ENCODE measurements at places on chromosomes 1 and 21. TPM values are rescaled to one million over a fixed set of nuclear protein-coding genes. Genes with fewer than 3 reads are reported as not detected.
A peak's percentile ranks its signal among the peaks of the same experiment; 100 is the strongest.

DNA sequence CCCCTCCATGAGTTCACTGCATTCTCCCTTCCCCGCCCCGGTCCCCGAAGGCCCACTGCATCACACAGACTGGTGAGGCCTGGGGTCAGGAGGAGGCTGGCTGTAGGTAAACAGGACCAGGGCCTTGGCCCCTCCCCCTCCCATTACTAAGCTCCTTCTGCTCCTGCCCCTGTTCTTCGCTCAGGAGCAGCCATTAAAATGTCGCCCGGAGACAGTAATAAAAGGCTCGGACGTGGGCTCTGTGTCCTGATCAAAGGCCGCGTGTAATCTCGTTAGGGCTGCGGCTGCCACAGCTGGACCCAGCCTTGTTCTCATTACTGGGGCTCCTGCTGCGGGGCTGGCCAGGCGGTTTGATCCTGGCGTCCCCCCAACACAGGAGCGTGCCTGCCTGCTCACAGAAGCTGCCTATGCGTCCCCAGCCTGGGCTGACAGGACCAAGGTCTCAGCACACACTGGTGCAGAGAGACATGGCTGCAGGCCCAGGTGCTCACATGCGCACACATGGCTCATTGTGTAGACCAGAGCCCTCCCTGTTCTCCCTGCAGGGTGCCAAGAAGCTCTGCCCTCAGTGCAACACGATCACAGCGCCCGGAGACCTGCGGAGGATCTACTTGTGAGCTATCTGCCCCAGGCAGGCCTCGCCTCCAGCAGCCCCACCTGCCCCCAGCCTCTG, 24.0 kb downstream of the TMEM53 start:
- no peak overlapping the region for H3K4me3 ChIP-seq
- H3K27me3 ChIP-seq = no peaks in the 10 kb centered on the region
- no peak for DNase-seq

DNA sequence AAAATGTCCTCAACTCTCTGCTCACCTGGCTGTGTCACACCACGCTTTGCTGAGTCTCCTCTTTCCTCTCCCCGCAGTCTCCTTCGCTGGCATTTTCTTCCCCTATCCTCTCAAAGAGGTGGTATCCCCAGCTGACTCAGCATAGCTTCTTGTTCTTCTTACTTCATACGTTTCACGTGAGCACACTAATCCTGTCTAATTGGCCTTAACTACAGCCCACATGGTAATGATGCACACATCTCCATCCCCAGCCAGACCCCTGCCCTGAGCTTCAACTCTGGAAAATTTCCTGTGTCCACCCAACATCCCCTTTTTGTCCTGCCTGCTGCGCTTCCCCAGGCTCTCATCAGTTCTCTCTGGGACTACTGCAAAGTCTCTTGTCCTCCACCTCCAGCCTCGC, 169.8 kb downstream of the TTLL7 start:
- H3K27ac ChIP-seq = no peak overlapping the region
- peaks cover 3% of the 10 kb centered on the region for H3K4me1 ChIP-seq
- H3K36me3 ChIP-seq = peaks cover 2% of the 10 kb centered on the region
- no peaks in the 10 kb centered on the region for H3K27me3 ChIP-seq
- no peak overlapping the region for H3K4me3 ChIP-seq

DNA sequence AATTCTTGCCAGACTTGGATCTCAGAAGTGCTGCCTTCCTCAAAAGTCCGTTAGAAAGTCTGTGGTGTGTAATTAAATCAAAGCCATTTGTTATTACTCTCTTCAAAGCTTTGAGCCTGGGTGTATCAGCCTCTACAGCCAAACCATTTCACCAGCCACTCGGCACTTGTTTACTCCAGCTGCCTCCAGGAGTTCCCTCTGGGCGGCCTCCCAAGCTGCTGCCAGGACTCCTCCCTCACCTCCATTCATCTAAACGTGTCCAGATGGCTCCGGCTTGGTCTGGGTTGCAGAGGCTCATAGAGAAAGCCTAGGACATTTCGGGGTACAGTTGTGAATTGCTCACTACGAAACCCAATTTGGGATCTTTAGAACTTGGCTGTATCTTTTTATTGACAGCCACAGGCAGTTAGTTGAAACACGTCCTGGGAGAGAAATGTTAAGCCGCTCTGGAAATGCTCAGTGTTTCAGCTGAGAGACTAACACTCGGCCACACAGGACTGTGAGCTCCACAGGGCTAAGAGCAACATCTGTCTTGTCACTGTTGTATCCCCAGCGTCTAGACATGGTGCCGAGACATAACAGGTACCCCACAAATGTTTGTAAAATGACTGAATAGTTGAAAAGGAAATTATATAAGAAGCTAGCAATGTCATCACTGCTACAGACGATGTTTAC, 116.9 kb upstream of the NGF start:
- no peak overlapping the region for H3K4me3 ChIP-seq
- no peak overlapping the region for H3K27ac ChIP-seq
- H3K4me1 ChIP-seq = no peaks in the 10 kb centered on the region
- H3K27me3 ChIP-seq = no peaks in the 10 kb centered on the region

DNA sequence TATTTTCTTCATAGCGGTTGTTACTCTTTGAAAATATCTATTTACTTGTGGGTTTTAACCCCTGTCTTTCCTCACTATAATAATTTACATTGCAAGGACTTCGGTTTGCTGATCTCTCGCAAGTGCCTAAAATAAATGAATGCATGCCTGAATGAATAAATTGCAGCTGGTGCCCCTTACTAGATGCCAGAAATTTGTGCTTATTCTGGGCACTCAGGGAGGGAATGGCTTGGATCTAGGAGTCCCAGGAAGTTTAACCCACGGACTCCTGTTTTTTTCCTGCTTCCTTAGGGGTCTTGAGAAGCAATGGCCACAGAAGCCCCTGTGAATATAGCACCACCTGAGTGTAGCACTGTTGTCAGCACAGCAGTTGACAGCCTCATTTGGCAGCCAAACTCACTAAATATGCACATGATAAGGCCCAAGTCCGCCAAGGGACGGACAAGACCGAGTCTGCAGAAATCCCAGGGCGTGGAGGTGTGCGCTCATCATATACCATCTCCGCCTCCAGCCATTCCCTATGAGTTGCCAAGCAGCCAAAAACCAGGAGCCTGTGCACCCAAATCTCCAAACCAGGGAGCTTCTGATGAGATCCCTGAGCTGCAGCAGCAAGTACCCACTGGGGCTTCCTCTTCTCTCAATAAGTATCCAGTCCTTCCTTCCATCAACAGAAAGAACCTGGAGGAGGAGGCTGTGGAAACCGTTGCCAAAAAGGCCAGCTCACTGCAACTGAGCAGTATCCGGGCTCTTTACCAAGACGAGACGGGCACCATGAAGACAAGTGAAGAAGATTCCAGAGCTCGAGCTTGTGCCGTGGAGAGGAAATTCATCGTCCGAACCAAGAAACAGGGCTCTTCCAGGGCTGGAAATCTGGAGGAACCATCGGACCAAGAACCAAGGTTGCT, 4.2 kb upstream of the PLA2G2C start:
- no peak overlapping the region for H3K27ac ChIP-seq
- peaks cover 10% of the 10 kb centered on the region for H3K27me3 ChIP-seq
- no peaks in the 10 kb centered on the region for H3K36me3 ChIP-seq
- H3K4me1 ChIP-seq = peaks cover 23% of the 10 kb centered on the region
- H3K4me3 ChIP-seq = no peak overlapping the region
- DNase-seq = no peak

DNA sequence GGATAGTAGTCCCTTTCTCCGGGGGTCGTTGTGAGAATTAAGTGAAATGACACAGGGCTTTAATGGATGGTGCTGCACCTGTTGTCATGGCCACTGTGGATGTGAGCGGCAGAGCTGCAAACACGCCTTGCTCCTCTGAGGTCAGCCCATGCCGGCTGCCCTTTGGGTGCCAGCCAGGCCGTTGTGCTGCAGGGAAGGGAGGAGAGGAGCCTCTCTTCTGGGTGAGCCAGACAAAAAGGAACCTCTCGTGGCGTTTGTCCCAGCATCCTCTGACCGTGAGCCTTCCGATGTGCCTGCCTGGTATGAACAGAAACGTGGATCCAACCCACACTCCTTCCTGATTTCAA, 383.0 kb upstream of the VAMP3 start:
- no peak for DNase-seq
- H3K4me1 ChIP-seq = no peaks in the 10 kb centered on the region

GRCh38 chr1:104987210-104987609, 1237.5 kb downstream of the AMY1C start:
- no peaks in the 10 kb centered on the region for H3K27me3 ChIP-seq
- H3K36me3 ChIP-seq = no peaks in the 10 kb centered on the region
- H3K4me1 ChIP-seq = no peaks in the 10 kb centered on the region
- H3K4me3 ChIP-seq = no peak overlapping the region
- H3K27ac ChIP-seq = no peak overlapping the region
- DNase-seq = no peak

GRCh38 chr21:36640174-36640720, 58.7 kb upstream of the SIM2 start:
- H3K27me3 ChIP-seq = peaks cover 12% of the 10 kb centered on the region
- no peaks in the 10 kb centered on the region for H3K4me1 ChIP-seq
- H3K4me3 ChIP-seq = no peak overlapping the region
- H3K27ac ChIP-seq = no peak overlapping the region

GRCh38 chr1:36847761-36848160, 186.6 kb downstream of the GRIK3 start:
- no peak for DNase-seq
- H3K27ac ChIP-seq = no peak overlapping the region
- no peaks in the 10 kb centered on the region for H3K4me1 ChIP-seq
- H3K27me3 ChIP-seq = peaks cover 11% of the 10 kb centered on the region
- no peaks in the 10 kb centered on the region for H3K36me3 ChIP-seq

DNA sequence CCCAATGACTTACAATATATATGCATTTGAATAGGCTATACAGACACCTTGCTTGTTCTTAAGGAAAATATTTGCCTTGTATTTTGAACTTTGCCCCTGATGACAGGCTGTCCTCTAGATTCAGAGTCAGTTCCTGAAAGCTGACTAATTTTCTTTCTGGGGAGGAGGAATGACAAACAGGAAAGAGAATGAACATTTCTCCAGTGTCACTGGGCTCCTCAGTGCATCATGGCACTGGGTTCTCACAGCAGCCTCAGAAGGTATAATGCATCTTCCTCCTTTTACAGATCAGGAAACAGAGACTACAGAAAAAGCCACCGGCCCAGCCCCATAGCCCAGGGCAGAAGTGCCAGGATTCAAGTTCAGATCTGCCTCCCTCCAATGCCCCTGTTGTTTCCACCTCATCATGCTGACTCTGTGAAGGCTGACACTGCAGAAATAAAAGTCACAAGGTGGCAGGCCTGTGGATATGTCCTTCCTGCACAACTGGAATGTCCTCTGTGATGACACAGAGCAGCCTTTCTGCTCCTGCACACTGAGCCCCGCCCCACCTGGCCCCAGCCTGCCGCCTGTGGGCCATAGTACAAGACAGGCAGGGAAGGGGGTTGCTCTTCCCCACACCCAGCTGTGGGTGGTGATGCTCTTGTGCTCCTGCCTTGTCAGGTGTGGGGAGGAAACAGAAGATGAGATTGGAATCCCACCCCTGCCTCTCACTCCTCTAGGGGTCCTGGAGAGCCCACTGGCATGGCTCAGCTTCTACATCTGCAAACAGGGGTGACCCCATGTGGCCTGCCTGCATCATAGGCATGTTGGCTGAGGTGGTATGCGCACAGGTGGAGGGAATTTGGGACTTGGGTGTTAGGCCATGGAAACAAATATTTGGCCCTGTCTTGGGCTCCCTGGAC, 6.4 kb downstream of the TTC22 start:
- H3K27ac ChIP-seq = peak overlapping the region; percentile 15
- H3K4me3 ChIP-seq = no peak overlapping the region
- peak; percentile 46 for DNase-seq
- H3K36me3 ChIP-seq = peaks cover 38% of the 10 kb centered on the region

DNA sequence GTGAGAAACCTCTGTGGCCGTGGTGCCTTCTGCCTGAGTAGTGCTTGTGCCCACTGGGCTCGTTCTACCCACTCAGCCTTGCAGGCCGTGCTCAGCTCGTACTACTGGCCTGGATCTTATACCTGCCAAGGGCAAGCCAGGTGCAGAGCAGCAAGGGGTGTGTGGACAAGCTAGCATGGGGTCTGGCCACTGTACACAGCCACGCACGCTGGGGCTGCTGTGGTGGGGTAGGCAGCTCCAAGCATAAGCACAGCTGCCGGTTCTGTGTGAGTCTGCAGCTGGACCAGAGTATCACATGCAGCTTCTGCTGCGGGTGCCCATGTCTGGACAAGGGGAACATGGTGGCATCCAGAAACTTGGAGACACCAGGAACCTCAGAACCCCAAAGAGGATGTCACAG, 16.4 kb downstream of the FAM20B start:
- DNase-seq = no peak
- H3K27ac ChIP-seq = no peak overlapping the region
- peaks cover 9% of the 10 kb centered on the region for H3K36me3 ChIP-seq
- no peak overlapping the region for H3K4me3 ChIP-seq

GRCh38 chr1:230542054-230542453, 100.2 kb upstream of the COG2 start:
- H3K4me3 ChIP-seq = no peak overlapping the region
- no peaks in the 10 kb centered on the region for H3K36me3 ChIP-seq
- H3K4me1 ChIP-seq = no peaks in the 10 kb centered on the region

DNA sequence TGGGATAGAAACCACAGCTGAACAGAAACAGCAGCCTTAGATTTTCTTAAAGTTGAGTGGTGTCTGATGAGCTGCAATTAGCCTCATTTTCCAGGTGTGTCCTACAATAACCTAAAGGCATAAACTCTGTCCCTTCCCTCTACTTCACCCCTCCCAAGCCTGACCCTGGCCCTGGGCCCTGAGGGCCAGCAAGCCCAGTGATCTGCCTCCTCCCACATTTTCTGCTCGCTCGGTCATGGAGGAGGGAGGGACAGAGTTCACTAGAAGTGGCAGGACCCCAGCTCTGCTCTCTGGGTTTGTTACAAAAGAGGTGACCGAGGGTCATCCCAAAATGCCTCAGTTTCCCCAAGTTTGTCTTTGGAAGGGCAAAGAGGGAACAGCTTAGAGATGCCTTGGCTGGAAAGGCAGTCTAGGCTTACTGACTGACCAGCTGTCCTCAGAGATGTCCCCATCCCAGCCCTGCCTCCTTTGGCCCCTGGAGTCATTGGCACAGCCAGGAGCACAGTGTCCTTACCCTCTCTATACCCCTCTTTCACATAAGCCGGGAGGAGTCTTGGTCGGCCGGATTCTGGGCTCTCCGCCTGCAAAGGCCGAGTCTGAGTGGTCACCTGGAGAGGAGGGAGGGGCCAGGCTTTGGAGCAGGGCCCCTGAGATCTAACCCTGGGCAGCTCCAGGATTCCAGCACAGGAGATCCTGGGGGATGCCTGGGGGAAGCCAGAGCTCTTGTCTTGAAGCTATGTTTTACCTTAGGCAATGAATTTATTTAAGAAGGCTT, 172.7 kb downstream of the PTPRU start:
- H3K4me3 ChIP-seq = no peak overlapping the region
- H3K27ac ChIP-seq = no peak overlapping the region

OR10X1 gene
- total RNA-seq = not detected

HLX gene
- 0.33 TPM for total RNA-seq

FCGR3A gene
- 0.74 TPM for total RNA-seq

COX20 gene
- total RNA-seq = 36.8 TPM

KCNE1 gene
- total RNA-seq = 0.23 TPM

OXCT2 gene
- not detected for total RNA-seq

NPR1 gene
- not detected for total RNA-seq

RNU1-4 gene
- 3,916 TPM for total RNA-seq

ACTA1 gene
- 0.34 TPM for total RNA-seq

All from naive thymus-derived CD8-positive, alpha-beta T cell (primary cell).